SK-N-SH (cell line): ENCODE measurements at places on chromosomes 2 and 18. TPM values are rescaled to one million over a fixed set of nuclear protein-coding genes. Genes with fewer than 3 reads are reported as not detected.

DNA sequence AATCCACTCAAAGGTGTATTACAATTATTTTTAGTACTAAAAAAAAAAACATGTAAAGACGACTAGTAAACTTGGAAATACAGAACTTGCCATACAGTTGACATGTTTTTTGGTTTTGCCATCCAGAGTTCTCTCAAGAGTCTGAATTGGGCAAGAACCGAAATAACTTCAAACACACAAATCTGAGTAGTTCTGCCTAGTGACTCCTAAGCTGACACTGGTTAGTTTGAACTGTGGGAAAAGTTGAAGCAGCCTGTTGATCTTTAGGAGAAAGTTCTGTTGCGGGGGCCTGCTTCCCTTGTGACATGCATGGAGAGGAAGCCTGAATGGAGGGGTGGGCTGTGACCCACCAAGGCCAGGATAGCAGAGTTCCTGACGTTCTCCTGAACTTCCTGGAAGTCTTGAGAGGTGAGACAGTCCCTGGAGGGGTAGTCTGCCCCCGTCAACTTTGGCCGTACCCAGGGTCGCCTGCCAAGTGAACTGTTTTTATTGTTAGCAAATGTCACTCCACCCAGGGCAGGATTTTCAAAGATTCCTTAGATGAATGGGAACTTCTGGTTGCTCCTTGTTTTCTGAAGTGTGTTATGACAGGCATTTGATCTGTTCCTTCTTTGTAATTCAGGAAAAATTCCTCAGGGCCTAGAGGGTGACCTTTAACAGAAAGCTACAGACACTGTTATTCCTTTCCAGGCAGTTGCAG, 85.6 kb upstream of the SPTBN1 start:
- no peak for DNase-seq

- DNase-seq = no peak
These were observed 81.0 kb upstream of the RBMS1 start for GRCh38 chr2:160574468-160575140.

DNA sequence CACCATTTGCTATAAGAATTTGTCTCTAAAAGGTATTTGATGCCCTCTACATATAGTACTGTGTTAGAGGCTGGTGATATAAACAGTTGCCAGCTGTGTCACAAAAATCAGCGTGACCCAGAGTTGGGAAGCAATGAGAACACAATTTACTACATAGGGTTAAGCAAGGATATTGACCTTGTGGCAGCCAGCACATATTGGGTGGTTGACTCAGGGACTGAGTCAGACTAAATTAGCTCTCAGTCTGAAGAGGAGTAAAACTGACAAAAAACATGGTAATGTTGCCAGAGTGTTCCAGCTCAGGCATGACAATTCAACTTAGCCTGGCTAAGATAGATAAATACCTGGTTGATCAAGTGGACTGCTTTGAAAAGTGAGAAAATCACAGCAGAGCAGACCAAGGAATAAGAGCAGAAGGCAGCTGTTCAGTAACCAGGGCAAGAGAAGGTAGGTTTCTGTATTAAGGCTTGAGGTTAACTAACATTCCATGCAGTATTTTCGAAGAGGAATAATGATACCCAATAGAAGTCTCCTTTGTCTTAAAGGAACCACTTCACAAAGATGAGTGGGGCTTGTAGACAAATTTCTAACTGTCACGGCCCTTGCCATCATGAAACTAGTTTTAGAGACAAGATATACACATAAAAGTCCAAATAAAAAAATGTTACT, 108.2 kb upstream of the ERBB4 start:
- DNase-seq = no peak

Gene BCL2
- 1.2 and 1.5 TPM in 2 replicates for polyA plus RNA-seq
